ENCODE measurements at places on chromosomes 5 and 9. TPM values are rescaled to one million over a fixed set of nuclear protein-coding genes. Genes with fewer than 3 reads are reported as not detected.

NUTM2F gene
- not detected for total RNA-seq

LHX2 gene
- total RNA-seq, result not detected

GRCh38 chr5:64462391-64462790 is 43.4 kb upstream of the RGS7BP start:
- DNase-seq, result no peak

DNA sequence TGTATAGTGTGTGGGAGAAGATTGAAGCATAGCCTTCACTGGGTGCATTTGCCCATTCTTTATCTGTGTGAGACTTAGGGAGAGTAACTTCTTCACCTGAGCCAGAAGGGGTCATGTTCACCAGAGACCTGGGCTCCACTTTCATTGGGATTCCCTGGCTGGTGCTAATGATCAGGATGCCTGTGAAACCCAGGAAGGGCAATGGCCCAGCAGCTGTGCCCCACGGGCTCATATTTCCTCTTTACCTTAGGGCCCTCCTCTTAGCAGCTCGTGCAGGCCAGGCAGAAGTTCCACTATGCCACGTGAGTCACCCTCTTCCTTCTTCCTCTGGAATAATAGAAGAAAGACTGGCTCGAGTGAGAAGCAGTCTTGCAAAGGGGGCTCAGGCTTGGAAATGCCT is 5.0 kb downstream of the PPARGC1B start:
- no peak for DNase-seq

LECT2 gene
- not detected for total RNA-seq

- DNase-seq, result no peak
Measured at GRCh38 chr9:112552229-112553056, 65.8 kb downstream of the KIAA1958 start.

DNA sequence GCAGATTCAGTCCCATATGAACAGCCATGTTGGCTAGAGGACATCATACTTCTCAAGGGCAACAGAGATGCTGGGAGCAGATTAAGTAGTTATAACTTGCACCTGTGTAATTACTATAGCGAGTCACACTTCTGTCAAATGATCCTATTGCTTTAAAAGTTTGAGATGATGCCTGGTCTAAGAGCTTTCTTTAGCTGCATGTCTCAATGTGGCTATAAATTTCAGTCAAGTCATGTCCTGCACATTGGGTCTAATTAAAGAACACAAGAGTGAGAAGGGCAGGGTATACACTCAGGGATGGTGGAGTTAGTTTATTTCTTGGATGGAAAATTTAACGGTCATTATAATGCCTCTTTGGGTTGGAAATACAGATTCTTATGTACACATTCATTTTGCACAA is 557.3 kb downstream of the RAB3C start:
- DNase-seq, result no peak

PRR7 gene
- total RNA-seq, result 5.3 TPM

OR1J2 gene
- total RNA-seq, result not detected

GRCh38 chr5:159156426-159157238 is 52.7 kb downstream of the RNF145 start:
- peak; percentile 58 for DNase-seq

DNA sequence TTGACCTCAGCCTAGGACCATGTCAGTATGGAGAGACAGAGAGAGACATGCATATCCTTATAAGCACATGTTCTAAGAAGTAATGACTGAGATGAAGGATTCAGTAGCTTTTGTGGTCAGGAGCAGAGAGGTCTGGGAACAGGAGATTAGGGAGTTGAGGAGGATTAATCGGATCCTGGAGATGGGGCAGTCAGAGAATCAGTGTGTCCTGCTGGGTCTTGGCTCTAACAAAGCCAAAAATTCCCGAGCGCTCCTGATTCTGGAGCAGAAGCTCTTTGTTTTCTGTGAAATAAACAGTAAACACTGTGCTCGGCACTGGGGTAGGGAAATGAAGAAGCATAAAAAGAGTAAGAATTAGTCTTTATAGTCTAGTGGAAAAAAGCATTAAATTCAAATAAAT is 520.0 kb upstream of the CLINT1 start:
- no peak for DNase-seq

DNA sequence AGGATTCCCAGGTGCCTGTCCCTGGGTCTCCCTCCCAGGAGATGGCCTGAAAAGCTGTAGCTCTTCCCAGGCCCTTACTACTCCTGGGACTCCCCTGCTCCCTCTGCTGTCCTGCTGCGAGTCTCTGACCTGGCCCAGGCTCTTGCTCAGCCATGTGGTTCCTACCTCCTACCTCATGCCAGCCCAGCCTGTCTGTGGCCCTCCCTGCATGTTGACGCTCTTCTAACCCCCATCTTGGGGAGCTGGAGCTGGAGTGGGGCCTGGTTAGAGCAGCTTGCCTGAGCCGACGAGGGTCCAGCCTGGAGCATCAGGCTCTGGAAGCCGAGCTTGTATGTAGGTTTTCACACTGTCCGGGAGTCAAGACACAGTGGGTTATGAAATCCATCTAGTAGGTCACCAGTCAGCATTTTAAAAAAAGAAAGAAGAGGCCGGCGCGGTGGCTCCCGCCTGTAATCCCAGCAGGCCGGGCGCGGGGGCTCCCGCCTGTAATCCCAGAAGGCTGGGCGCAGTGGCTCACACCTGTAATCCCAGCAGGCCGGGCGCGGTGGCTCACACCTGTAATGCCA is 244.4 kb downstream of the FANCC start:
- no peak for DNase-seq

GRCh38 chr5:59021837-59022514 is 439.1 kb downstream of the RAB3C start:
- DNase-seq, result no peak

- no peak for DNase-seq
Measured at GRCh38 chr9:98903961-98904411, 39.7 kb upstream of the COL15A1 start.

DNA sequence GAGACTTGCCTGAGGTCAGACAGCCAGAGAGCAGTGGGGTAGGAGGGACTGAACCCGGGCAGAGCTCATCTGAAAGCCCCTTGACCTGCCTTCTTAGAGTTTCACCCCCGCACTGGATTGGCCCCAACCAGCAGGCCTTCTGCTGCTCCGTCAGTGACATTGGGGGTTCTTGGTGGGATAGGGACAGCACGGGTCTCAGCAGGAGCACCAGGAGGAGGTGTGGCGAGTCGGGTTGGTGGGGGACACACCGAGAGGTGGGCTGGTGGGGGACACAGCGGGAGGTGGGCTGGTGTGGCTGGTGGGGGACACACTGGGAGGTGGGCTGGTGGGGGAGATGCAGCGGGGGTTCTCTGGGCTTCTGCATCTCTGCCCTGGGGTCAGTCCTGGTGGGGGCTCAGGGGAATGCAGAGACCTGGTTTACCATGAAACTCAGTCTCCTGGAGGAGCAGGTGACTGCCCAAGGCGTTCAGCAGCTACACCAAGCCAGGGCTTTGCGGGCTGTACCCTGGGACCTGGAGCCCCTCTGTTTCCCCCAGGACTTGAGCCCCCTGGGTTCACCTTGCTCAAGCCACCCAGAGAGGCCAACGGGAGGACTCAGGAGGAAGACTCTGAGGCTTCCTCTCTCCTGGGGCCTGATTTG is 28.1 kb upstream of the RNU6ATAC start:
- no peak for DNase-seq

GRCh38 chr9:82255481-82256176 is 267.1 kb downstream of the SPATA31D1 start:
- DNase-seq, result no peak

GRCh38 chr5:1523480-1523792 is 324 bp downstream of the LPCAT1 start:
- DNase-seq, result no peak

MOB3B gene
- 0.62 TPM for total RNA-seq

GRCh38 chr9:77965445-77966123 is 66.0 kb downstream of the GNAQ start:
- DNase-seq, result no peak

- DNase-seq, result peak; percentile 64
Measured at GRCh38 chr5:158435161-158435616, 576.2 kb upstream of the CLINT1 start.

NR4A3 gene
- 0.17 TPM for total RNA-seq

- no peak for DNase-seq
Measured at GRCh38 chr5:50744776-50745175, 78.3 kb downstream of the PARP8 start.

DNA sequence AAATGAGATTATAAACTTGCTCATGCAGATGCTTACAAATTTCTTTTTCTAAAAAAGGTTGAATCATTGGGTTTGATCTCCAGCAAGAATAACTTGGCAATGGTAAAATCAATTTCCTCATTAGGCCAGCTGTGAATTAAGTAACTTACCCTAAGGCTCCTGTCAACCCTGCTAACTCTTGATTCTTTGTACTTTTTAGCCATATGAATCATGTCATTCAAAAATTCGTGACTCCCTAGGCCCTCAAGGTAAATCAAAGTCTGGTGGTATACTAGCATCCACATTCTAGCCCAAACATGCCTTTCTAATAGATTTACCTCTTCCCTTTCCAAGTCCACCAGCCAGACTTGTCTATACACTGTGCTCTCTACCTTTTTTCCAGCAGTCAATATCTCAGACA is 420.8 kb upstream of the BRINP1 start:
- no peak for DNase-seq

DMRTA1 gene
- total RNA-seq, result not detected

DNA sequence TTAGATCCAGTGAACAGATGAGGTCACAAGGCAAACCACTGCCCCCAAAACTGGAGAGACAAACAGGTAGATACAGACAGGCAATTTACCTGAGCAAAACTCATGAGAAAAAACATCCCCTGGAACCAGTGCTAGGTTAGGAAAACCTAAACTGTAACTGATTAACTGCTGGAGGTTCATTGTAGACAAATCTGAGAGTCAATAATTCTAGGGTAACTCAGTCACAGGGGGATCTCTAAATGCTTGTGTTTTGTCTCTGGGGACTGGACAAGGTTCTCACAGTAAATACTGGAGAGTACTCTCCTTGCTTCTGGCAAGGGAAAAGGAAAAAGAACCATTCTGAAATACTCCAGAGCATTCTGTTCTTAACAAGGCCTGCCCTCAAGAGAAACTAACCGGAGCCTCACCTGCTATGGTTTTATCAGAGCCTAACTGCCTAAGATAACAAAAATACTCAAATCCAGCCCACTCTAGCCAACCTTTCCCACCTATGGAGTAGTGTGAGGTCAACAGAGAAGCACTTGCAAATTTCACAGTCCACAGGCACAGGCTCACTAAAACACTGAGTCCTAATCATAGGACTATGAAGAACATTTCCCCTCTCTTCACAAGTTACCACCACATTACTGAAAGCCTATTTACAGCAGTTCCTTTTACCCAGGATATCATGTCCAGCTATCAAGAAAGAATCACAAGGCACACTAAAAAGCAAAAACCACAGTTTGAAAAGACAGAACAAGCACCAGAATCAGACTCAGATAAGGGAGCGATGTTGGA is 139.9 kb upstream of the ACOT12 start:
- DNase-seq, result no peak

PLEKHG4B gene
- 0.10 TPM for total RNA-seq

DNA sequence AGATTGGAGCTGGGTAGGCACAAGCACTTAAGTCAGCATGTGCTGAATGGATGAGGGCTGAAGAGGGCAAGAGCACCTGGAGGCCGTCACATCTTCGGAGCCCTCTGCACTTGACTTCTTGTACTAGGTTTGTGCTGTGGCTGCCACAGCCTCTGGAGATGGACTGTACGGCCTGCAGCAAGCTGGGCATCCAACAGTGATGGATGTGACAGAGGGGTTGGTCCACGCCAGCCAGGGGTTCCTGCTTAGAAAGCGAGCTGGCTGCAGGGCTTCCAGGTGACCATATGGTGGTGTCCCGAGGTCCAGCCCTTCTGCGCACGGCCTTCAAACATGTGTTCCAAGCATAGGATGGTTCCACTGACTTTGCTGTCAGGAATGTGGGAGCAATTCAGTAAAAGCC is 65.1 kb upstream of the PHYKPL start:
- no peak for DNase-seq

- no peak for DNase-seq
Measured at GRCh38 chr5:73786043-73786831, 160.2 kb downstream of the ARHGEF28 start.

GRCh38 chr9:69757996-69758675 is 1.7 kb downstream of the PTAR1 start:
- DNase-seq, result no peak

DNA sequence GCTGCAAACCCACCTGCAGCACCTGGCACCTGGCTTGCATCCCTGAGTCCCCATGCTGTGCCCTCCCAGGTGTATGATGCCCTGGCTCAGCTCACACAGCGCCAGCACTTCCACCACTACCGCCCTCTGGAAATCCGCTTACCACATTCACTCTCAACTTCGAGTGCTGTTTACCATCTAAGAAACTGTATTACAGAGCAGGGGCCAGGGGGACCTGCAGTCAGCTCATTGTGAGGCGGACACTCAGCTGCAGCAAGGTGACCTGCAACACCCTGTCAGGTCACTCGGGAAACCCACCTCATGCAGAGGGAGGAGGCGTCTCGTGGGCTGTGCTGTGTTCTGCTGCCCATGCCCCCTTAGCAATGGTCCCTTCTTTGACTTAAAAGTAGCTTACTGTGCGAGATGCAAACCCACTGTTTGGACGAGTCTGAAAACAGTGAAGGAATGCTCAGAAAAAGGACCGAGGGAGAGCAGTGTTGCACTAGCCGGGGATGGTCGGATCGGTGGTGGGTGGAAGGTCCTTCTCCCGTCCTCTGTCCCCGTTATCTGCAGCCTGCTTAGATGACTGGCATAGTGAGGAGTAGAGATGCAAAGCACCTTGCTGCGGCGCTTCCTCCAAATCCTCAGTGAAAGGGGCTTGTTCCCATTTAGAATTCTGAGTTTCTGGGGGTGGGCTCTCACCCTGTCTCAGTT is 55.2 kb upstream of the CTSL start:
- no peak for DNase-seq

DNA sequence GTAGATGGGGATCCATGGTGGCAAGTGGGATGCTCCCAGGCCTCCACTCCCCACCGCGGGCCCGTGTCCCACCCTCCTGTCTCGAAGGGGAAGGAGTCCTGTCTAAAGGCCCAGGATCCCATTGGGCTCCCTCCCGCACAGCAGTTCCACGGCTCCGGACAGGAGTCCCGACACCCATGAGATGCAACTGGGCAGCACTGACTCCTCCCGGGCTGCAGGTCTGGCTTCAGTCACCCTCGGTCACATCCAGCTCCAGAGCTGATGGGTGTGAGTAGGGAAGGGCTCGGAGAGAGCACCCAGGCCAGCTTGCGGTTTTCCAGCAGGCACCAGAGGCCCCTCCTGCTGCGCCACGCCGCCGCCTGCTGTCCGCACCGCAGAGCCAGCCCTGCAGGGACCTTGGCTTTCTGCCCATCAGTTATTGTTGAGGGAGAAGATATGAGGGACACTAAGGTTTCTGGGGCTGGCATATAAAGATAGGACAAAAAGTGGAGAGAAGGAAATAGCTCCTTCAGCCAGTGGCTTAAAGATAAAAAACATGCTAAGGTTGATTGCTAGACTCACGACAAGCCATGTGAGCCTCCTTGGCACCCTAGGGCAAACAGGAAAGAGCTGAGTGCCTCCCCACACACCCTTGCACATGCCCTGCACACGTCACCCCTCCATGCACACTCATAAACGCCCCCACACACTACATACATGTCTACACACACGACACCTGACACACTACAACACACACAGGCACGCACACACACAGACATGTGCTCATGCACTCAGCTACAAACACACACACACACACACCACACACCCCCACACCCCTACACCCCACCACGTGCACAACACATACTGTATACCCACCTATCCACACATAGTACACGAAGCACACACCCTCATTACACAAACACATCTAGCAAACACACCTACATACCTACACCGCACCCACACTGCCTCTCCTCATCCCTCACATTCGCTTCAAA is 79.0 kb downstream of the AK8 start:
- no peak for DNase-seq

Measured in activated CD4-positive, alpha-beta T cell treated with anti-CD3 and anti-CD28 coated beads, Interleukin-2, amount 10 ng/mL, durations not matched to agents 7 days and 5 days (primary cell).